ENCODE measurements at places on chromosomes 12 and 14. TPM values are rescaled to one million over a fixed set of nuclear protein-coding genes. Genes with fewer than 3 reads are reported as not detected.
A peak's percentile ranks its signal among the peaks of the same experiment; 100 is the strongest.

FITM1 gene
- total RNA-seq, result not detected

ETFRF1 gene
- 33.2 TPM for total RNA-seq

RNASE7 gene
- not detected for total RNA-seq

LYZ gene
- not detected for total RNA-seq

PZP gene
- not detected for total RNA-seq

SLC7A7 gene
- total RNA-seq, result 0.09 TPM

IL31 gene
- not detected for total RNA-seq

ADSS1 gene
- total RNA-seq, result 0.34 TPM

KSR2 gene
- 0.03 TPM for total RNA-seq

SLC25A3 gene
- 1,192 TPM for total RNA-seq

GRCh38 chr12:113910751-113911272 is 55.3 kb downstream of the RBM19 start:
- peaks cover 13% of the 10 kb centered on the region for H3K4me1 ChIP-seq
- no peaks in the 10 kb centered on the region for H3K27me3 ChIP-seq
- H3K36me3 ChIP-seq, result peaks cover 95% of the 10 kb centered on the region
- H3K27ac ChIP-seq, result no peak overlapping the region

GRCh38 chr12:29649722-29650121 is 134.0 kb downstream of the TMTC1 start:
- H3K4me3 ChIP-seq, result no peak overlapping the region
- no peaks in the 10 kb centered on the region for H3K4me1 ChIP-seq
- H3K27me3 ChIP-seq, result no peaks in the 10 kb centered on the region
- no peaks in the 10 kb centered on the region for H3K36me3 ChIP-seq
- H3K27ac ChIP-seq, result no peak overlapping the region
- no peak for DNase-seq

DNA sequence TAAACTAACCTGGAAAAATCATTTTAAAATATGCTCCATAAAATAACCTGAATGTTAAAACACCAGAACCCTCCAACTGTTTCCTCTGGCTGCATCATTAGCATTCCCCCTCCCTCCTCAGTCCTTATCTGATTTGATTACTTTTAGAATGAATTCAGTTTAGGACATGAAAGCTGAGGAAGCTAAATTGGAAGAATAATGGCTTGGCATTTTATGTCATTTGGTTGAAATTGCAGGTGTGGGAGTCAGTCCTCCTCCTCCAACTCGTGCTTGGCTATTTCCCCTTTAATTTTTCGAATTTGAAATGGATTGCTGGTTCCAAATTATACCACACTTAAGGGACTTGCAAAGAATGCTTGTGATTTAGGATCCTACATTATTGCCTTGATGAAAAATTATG is 473.0 kb upstream of the STXBP6 start:
- DNase-seq, result no peak
- H3K4me3 ChIP-seq, result no peak overlapping the region
- H3K4me1 ChIP-seq, result no peaks in the 10 kb centered on the region
- H3K36me3 ChIP-seq, result no peaks in the 10 kb centered on the region
- no peaks in the 10 kb centered on the region for H3K27me3 ChIP-seq
- no peak overlapping the region for H3K27ac ChIP-seq

GRCh38 chr12:51621156-51621922 is 30.3 kb downstream of the SCN8A start:
- no peak overlapping the region for H3K27ac ChIP-seq
- H3K27me3 ChIP-seq, result no peaks in the 10 kb centered on the region
- no peaks in the 10 kb centered on the region for H3K36me3 ChIP-seq
- no peak for DNase-seq
- H3K4me1 ChIP-seq, result peaks cover 18% of the 10 kb centered on the region

- peaks cover 83% of the 10 kb centered on the region for H3K36me3 ChIP-seq
- H3K27ac ChIP-seq, result no peak overlapping the region
- H3K27me3 ChIP-seq, result no peaks in the 10 kb centered on the region
- DNase-seq, result peak; percentile 59
Measured at GRCh38 chr12:113898466-113898865, 67.7 kb downstream of the RBM19 start.

DNA sequence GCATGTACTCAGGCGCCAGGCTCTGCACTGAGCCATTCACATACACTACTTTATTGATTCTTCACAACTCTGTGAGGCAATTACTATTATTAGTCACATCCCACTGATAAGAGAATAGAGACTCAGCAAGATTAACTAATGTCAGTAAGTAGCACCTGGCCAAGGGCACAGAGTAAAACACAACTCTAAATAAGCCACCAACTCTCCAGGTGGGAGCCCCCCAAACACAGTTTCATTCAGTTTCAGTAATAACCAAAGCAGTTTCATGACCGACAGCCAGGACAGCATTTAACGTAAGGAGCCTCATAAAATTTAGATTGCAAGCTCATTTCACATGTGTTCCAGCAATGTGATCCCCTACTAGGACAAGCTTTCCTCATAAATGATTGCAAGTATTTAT is 323.1 kb upstream of the CCDC196 start:
- H3K4me1 ChIP-seq, result no peaks in the 10 kb centered on the region
- H3K27ac ChIP-seq, result no peak overlapping the region
- no peak for DNase-seq
- H3K27me3 ChIP-seq, result no peaks in the 10 kb centered on the region
- no peak overlapping the region for H3K4me3 ChIP-seq

GRCh38 chr12:17214929-17215328 is 609.0 kb upstream of the LMO3 start:
- H3K27me3 ChIP-seq, result no peaks in the 10 kb centered on the region
- no peak for DNase-seq
- no peak overlapping the region for H3K27ac ChIP-seq
- no peaks in the 10 kb centered on the region for H3K36me3 ChIP-seq
- no peaks in the 10 kb centered on the region for H3K4me1 ChIP-seq
- no peak overlapping the region for H3K4me3 ChIP-seq

- no peaks in the 10 kb centered on the region for H3K36me3 ChIP-seq
- no peak overlapping the region for H3K27ac ChIP-seq
- no peak for DNase-seq
- H3K27me3 ChIP-seq, result no peaks in the 10 kb centered on the region
- peaks cover 32% of the 10 kb centered on the region for H3K4me1 ChIP-seq
Measured at GRCh38 chr12:49355913-49356312, 9.2 kb downstream of the DNAJC22 start.

DNA sequence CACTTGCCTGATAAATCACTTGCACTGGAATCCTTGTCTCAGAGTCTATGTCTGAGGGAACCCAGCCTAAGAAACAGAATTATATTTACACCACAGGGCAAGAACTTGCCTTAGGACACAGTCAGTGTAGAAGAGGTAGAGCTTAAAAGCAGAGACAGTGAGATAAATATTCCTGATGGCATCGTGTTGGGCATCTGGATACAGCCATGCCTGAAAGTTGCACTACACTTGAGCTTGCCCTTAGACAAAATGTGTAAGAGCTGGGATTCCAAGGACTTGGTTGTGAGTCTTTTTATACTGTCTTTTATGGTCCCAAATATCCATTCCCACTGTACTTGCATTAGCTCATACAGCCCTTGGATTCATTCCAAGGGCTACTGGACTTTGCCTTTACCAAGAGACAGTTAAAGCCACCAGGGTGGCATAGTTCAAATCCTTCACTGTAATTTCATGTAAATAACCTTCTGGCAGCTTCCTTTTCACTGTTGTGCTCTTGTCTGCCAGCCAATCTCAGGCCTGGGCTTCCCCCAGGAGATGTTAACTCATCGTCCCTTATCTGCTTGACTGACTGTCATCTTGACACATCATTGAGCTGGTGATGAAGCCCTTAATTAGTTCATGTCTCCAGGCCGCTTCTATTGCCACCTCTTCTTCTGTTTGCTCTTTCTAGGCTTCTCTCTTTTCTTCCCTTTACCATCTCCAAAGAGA is 577.9 kb upstream of the TBX3 start:
- H3K4me1 ChIP-seq, result peaks cover 12% of the 10 kb centered on the region
- no peaks in the 10 kb centered on the region for H3K27me3 ChIP-seq
- no peak for DNase-seq
- H3K4me3 ChIP-seq, result no peak overlapping the region

DNA sequence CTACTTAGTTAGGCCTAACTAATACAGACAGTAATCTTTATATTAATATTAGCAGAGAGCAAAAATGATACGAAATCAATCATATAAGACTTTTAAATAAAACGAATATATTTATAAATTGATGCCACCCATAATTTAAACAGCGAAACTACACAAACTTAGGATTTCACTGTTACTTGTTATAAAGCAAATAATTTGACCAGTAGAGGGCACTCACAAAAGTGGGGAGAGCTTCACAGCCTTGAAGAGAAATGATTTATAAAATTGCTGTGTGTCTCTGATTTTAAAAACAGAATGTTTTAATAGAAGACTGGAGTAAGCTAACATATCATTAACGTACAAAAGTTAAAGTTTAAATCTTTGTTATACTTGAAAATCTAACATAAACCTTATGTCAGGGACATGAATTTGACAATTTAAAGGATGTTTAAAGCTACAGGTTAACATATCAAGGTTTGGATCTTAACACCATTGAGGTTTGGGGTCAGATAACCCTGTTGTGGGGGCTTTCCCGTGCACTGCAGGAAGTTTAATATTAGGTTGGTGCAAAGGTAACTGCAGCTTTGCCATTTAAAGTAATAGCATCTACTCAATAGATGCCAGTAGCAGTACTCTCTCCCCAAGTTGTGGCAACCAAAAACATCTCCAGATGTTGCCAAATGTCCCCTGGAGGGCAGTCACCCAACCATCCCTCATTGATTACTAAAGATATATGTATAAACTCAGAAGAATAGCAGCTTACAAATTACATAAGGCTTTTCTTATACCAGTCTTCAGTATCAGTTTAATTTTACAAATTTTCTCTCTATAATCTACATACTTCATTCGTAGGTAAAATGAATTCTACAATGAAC is 9.3 kb downstream of the KRAS start:
- no peak overlapping the region for H3K27ac ChIP-seq
- peaks cover 51% of the 10 kb centered on the region for H3K36me3 ChIP-seq
- H3K4me3 ChIP-seq, result no peak overlapping the region
- DNase-seq, result no peak
- peaks cover 5% of the 10 kb centered on the region for H3K4me1 ChIP-seq
- H3K27me3 ChIP-seq, result no peaks in the 10 kb centered on the region

GRCh38 chr12:130829391-130830245 is 9.4 kb downstream of the STX2 start:
- H3K36me3 ChIP-seq, result peaks cover 10% of the 10 kb centered on the region
- DNase-seq, result no peak
- H3K4me1 ChIP-seq, result no peaks in the 10 kb centered on the region
- H3K4me3 ChIP-seq, result no peak overlapping the region
- H3K27ac ChIP-seq, result no peak overlapping the region

GRCh38 chr12:113333877-113334785 is 778 bp downstream of the SLC8B1 start:
- H3K36me3 ChIP-seq, result peaks cover 9% of the 10 kb centered on the region
- H3K27me3 ChIP-seq, result no peaks in the 10 kb centered on the region
- peaks cover 14% of the 10 kb centered on the region for H3K4me1 ChIP-seq
- DNase-seq, result no peak
- H3K27ac ChIP-seq, result no peak overlapping the region

DNA sequence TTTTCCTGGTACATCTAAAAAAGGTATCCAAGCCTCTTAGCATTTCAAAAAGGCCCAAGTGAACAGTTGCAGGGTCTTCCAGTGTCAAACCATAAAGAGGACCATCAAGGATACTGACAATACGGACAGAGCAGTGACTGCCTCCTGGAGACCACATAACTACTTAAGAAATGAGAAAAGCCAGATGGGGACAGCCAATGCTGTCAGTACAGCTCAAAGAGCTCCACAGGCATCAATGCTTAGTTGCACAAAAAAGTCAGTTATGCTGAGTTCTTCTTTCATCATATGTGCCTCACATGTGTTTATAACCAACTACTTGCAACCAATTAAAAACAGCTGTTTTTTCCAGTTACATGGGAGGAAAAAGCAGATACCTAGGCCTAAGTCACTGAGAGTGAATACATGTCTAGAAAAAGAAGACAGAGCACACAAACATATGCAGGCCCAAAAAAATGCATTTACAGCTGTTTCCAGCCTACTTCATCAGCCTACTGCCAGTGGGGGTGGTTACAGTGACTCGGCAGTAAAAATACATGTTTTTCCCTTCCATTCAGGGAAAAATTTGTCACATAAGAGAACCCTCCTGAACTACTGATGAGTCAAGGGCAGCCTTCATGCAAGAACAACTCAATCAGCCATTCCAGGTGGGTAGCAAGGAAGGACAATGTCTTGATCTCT is 84.0 kb downstream of the DCAF5 start:
- H3K4me3 ChIP-seq, result no peak overlapping the region
- peaks cover 13% of the 10 kb centered on the region for H3K36me3 ChIP-seq
- peak; percentile 33 for DNase-seq
- H3K4me1 ChIP-seq, result peaks cover 11% of the 10 kb centered on the region

DNA sequence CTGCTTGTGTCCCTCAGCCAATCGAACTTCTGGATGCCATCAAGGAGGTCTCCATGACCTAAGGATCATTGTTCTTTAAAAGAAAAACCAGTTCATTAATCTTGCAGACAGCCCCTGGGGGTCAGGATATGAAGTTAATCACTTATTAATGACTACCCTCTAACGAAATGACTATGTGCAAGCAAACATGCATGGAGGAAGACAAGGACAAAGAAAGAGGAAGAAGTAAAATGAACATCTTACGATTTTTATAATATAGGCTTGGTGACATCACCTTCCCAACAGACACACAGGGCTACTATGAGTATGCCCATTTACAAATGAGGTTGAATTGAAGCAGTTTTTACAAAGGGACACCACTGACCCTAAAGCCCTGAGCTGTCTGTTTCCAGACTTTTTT is 111.1 kb upstream of the AMIGO2 start:
- no peak for DNase-seq
- H3K36me3 ChIP-seq, result no peaks in the 10 kb centered on the region
- no peak overlapping the region for H3K4me3 ChIP-seq
- peaks cover 21% of the 10 kb centered on the region for H3K4me1 ChIP-seq
- no peak overlapping the region for H3K27ac ChIP-seq

GRCh38 chr12:593396-594270 is 69.6 kb downstream of the NINJ2 start:
- no peak overlapping the region for H3K27ac ChIP-seq
- H3K4me1 ChIP-seq, result peaks cover 20% of the 10 kb centered on the region
- no peak for DNase-seq
- no peaks in the 10 kb centered on the region for H3K36me3 ChIP-seq
- H3K4me3 ChIP-seq, result no peak overlapping the region
- H3K27me3 ChIP-seq, result 0 out of 2 replicates have a peak, but pooled peaks cover 4% of the 10 kb centered on the region

GRCh38 chr12:27277846-27278260 is 33.8 kb downstream of the STK38L start:
- H3K27me3 ChIP-seq, result no peaks in the 10 kb centered on the region
- peak; percentile 40 for DNase-seq
- no peak overlapping the region for H3K27ac ChIP-seq
- peaks cover 13% of the 10 kb centered on the region for H3K4me1 ChIP-seq

Measured in SJSA1 (cell line).